Thymus (tissue), 14 donors: ENCODE measurements at places on chromosomes 3 and 15. TPM values are rescaled to one million over a fixed set of nuclear protein-coding genes. Genes with fewer than 3 reads are reported as not detected.

DNA sequence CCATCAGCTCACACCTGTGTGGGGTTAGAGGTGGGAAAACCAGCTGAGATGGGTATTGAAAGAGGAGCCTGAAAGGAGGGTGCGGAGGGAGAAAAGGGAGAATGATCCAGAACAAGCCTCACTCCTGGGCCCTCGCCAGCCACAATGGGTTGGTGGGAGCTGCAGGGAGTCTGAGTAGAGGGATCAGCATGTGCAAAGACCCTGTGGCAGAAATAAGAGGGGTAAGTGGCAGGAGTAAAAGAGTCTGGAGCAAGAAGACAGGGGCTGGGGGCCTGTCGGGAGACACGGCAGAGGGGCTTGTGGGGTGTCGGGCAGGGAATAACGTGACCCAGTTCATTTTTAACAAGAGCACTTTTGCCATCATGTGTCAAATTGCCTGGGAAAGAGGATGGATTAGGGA is 34.0 kb downstream of the CCDC33 start:
- DNase-seq, result no peak

DNA sequence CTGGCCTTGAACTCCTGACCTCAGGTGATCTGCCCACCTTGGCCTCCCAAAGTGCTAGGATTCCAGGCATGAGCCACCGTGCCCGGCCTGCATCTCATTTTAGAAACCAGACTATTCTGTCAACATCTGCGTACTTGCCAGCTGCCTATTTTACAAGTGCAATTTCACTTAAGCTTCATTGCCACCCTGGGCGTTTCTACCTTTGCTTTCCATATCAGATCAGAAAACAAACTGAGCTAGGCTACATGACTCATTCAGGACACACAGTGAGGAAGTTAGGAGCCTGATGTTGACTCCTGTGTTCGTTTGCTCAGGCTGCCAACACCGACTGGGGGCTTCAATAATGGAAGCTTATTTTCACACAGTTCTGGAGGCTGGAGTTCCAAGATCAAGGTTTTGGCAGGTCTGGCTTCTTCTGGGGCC is 42.3 kb upstream of the KLHL25 start:
- no peak for DNase-seq

DNA sequence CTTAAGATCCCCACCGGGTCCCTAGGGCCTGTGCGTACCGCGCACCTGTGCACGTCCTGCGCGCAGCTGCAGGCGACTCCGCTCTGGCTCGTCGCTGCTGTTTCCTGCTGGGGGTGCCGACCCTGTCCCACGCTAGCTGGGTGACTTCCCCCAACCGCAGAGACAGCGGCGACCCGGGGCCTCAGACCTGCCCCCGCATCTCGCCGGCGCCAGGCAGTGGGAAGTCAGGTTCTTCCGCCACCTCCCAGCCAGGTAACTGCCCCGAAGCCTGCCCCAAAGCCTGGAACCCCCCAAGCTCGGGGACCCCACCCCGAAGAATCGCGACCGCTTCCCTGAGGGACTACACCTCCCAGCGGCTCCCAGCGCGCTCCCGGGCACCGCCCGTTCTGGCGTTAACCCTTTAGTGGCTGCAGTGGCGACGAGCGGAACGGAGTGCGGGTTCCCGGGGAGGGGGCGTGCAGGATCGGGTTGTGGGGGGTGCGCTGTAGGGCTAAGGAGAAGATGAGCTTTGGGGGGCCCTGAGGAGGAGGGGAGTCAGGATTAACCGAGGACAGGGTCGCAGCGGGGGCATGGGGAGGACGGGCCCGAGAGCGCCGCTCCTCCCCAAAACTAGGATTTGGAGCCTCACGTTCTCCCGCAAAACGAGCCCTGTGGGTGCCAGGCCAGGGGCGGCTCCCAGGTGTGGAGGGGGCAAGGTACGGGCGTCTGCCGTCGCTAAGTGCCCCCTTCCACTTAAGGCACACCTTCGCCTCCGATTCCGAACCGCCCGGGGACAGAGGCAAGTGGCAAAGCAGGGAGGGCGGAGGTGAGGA is 589 bp downstream of the NEIL1 start:
- DNase-seq, result no peak

- no peak for DNase-seq
Observed at GRCh38 chr3:79473993-79474392, 293.8 kb downstream of the ROBO1 start.

DNA sequence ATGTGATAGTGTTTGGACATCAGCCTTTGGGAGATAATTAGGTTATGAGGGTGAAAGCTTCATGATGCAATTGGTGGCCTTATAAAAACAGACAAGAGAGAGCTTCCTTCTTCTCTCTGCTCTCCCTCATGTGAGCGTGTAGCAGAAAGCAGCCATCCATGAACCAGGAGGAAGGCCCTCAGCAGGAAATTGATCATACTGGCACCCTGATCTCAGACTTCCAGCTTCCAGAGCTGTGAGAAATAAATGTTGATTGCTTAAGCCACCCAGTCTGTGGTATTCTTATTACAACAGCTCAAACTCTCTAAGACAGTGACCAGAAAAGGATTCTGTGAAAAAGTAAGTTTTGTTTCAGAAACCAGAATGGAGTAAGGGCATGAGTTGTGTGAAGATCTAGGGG is 13.3 kb downstream of the STAC start:
- no peak for DNase-seq

GRCh38 chr15:67100801-67101581 is 35.6 kb downstream of the SMAD3 start:
- no peak for DNase-seq

Gene SLCO2A1
- total RNA-seq, result 1.5 TPM

Gene XCR1
- total RNA-seq, result 4.2 TPM
